ENCODE measurements at places on chromosomes 7 and 10. TPM values are rescaled to one million over a fixed set of nuclear protein-coding genes. Genes with fewer than 3 reads are reported as not detected.

NOS3 gene
- polyA plus RNA-seq, result 9.3 TPM

PIP gene
- 43.4 TPM for polyA plus RNA-seq

CRHR2 gene
- 0.02 TPM for polyA plus RNA-seq

NT5C2 gene
- polyA plus RNA-seq, result 32.1 TPM

CPEB3 gene
- 1.3 TPM for polyA plus RNA-seq

MRPL32 gene
- polyA plus RNA-seq, result 111 TPM

CHST15 gene
- polyA plus RNA-seq, result 45.3 TPM

MACC1 gene
- polyA plus RNA-seq, result 4.4 TPM

CARD11 gene
- polyA plus RNA-seq, result 4.2 TPM

ENTPD7 gene
- polyA plus RNA-seq, result 8.3 TPM

WNT16 gene
- 0.02 TPM for polyA plus RNA-seq

ZNF804B gene
- polyA plus RNA-seq, result not detected

All from lung (tissue), 17 donors.